Activated T-cell treated with anti-CD3 and anti-CD28 coated beads, Interleukin-2, amount 50 U/mL, for 72 hours (primary cell): ENCODE measurements at places on chromosomes 13 and 19. TPM values are rescaled to one million over a fixed set of nuclear protein-coding genes. Genes with fewer than 3 reads are reported as not detected.

GRCh38 chr19:29587518-29587986 is 18.5 kb upstream of the POP4 start:
- peak overlapping the region; percentile 12 for H3K4me3 ChIP-seq
- peak; percentile 82 for DNase-seq
- peaks cover 50% of the 10 kb centered on the region for H3K27me3 ChIP-seq
- peaks cover 45% of the 10 kb centered on the region for H3K4me1 ChIP-seq
- peak overlapping the region; percentile 31 for H3K27ac ChIP-seq
- H3K36me3 ChIP-seq: peaks cover 16% of the 10 kb centered on the region

ZNF135 gene
- total RNA-seq: 1.7 TPM

DNA sequence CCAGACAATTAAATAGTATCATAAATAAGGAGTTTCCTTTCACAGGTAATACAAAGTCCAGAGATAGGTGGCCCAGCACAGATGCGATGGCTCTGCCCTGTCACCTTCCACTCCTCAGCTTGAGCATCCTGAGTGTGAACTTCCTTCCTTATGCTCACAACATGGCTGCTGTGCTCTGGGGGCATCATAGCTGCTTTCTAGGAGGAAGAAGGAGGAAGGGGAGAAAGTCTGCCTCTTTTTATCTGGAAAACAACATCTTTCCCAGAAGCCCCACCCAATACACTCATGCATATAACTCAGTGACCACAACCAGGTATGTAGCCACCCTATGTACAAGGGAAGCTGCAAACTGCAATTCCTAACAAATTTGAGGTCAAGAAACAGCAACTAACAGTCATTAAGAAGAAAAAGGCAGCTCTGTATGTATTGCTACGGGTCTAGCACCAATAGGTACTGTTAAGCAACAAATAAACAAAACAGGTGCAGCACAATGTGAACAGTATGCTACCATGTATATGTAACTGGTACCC is 201.2 kb upstream of the UBL3 start:
- no peaks in the 10 kb centered on the region for H3K27me3 ChIP-seq
- no peak overlapping the region for H3K27ac ChIP-seq
- no peak for DNase-seq
- peaks cover 30% of the 10 kb centered on the region for H3K4me1 ChIP-seq
- no peak overlapping the region for H3K4me3 ChIP-seq

GRCh38 chr19:4522291-4523002 is 4.2 kb upstream of the PLIN4 start:
- DNase-seq: no peak
- no peaks in the 10 kb centered on the region for H3K27me3 ChIP-seq
- no peaks in the 10 kb centered on the region for H3K4me1 ChIP-seq
- H3K36me3 ChIP-seq: no peaks in the 10 kb centered on the region
- no peak overlapping the region for H3K4me3 ChIP-seq

GRCh38 chr19:45423589-45424190 is at the start of gene ERCC1:
Gene ERCC1 (minus strand): TSS chr19:45423917. CDS start chr19:45423374, 543 bp downstream.
- H3K27ac ChIP-seq: peak within 1 kb of the TSS; percentile 93
- H3K4me1 ChIP-seq: peaks cover 71% of the 10 kb centered on the region
- H3K27me3 ChIP-seq: peaks cover 6% of the 10 kb centered on the region

DNA sequence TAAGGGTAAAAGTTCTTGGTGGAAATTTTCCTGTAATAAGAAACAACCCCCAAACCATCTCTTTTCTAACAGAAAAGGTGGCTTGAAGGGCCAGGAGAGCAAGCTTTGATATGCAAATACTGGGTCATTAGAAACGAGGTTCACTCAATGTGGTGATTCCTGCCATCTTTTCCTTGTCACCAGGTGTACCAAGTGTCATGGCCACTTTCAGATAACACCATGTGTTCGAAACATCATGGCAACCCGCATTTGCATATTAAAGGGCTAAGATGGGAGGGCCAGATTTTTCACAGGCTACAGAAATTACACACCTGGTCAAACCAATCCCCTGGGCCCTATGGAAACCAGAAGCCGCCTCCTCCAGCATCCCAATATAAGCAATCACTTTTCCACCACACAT is 15.3 kb downstream of the LGALS16 start:
- H3K27ac ChIP-seq: no peak overlapping the region
- peaks cover 26% of the 10 kb centered on the region for H3K4me1 ChIP-seq
- DNase-seq: no peak

ZNF737 gene
- 16.3 TPM for total RNA-seq

- H3K4me3 ChIP-seq: no peak overlapping the region
- no peaks in the 10 kb centered on the region for H3K36me3 ChIP-seq
- no peaks in the 10 kb centered on the region for H3K4me1 ChIP-seq
- no peak for DNase-seq
Observed at GRCh38 chr13:51935326-51936171, 73.8 kb downstream of the CCDC70 start.

DNA sequence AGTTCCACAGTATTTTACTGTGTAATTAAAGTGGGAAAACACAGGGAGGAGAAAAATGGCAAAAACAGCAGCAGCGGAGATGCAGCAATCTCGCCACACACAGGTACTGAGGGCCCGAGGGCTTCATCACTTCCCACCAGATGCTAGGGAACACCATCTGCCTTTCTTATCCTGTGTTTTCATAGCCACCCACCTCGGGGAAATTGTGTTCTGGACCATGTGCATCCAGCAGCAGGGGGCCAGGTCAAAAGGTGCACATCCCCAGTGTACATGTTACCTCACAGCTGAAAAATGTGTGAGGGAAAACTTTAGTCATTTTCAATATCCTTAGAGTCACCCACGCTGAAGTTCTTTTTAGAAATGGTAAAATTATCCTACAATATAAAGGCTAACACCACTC is 30.2 kb downstream of the PDCD5 start:
- no peaks in the 10 kb centered on the region for H3K4me1 ChIP-seq
- H3K27ac ChIP-seq: no peak overlapping the region
- peaks cover 27% of the 10 kb centered on the region for H3K36me3 ChIP-seq
- H3K27me3 ChIP-seq: no peaks in the 10 kb centered on the region

HOMER3 gene
- 1.8 TPM for total RNA-seq

DNA sequence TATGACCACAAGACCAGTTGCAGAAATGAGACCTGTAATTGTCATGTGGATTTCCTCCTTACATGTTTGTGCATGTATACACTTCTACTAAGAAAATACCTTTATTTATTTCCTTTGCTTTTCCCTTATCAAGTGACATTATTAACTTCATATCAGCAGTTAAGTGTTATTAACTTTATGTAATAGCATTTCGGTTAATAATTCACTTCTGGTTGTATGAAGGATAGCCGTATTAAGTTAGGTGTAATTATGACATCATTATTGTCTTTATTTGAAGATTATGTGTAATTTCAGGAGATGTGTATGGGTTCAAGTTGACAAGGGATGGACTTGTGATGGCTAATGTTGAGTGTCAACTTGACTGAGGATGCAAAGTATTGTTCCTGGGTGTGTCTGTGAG is 881.2 kb upstream of the ATXN8OS start:
- H3K27ac ChIP-seq: no peak overlapping the region
- no peaks in the 10 kb centered on the region for H3K4me1 ChIP-seq
- peaks cover 3% of the 10 kb centered on the region for H3K36me3 ChIP-seq
- H3K27me3 ChIP-seq: no peaks in the 10 kb centered on the region

GRCh38 chr13:111936267-111936925 is 130.6 kb upstream of the SOX1 start:
- H3K4me3 ChIP-seq: no peak overlapping the region
- no peaks in the 10 kb centered on the region for H3K4me1 ChIP-seq
- peaks cover 8% of the 10 kb centered on the region for H3K27me3 ChIP-seq
- no peaks in the 10 kb centered on the region for H3K36me3 ChIP-seq
- no peak for DNase-seq

DNA sequence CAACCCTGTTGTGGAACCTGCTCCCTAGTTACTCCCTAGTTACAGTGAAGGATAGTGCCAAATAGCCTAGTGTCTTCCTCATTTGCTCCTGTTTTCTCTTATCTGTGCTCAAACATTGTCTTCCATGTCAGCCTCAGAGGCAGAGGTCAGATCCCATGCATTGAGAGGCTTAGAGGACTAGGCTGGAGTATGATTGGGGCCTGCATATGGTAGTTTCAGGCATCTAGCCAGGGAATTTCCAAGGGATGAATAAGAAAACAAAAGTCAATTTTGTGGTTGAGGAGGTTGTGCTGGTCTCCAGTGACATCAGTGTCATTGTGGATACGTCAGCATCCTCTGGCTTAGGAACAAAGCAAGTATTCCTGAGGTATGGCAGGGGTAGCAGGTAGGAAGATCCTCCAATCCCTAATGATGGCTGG is 9.4 kb downstream of the ZNF546 start:
- no peak for DNase-seq
- H3K36me3 ChIP-seq: peaks cover 23% of the 10 kb centered on the region
- no peak overlapping the region for H3K4me3 ChIP-seq
- H3K27me3 ChIP-seq: no peaks in the 10 kb centered on the region

GRIN3B gene
- 0.35 TPM for total RNA-seq
